ENCODE measurements at places on chromosomes 5 and 9.
A peak's percentile ranks its signal among the peaks of the same experiment; 100 is the strongest.

DNA sequence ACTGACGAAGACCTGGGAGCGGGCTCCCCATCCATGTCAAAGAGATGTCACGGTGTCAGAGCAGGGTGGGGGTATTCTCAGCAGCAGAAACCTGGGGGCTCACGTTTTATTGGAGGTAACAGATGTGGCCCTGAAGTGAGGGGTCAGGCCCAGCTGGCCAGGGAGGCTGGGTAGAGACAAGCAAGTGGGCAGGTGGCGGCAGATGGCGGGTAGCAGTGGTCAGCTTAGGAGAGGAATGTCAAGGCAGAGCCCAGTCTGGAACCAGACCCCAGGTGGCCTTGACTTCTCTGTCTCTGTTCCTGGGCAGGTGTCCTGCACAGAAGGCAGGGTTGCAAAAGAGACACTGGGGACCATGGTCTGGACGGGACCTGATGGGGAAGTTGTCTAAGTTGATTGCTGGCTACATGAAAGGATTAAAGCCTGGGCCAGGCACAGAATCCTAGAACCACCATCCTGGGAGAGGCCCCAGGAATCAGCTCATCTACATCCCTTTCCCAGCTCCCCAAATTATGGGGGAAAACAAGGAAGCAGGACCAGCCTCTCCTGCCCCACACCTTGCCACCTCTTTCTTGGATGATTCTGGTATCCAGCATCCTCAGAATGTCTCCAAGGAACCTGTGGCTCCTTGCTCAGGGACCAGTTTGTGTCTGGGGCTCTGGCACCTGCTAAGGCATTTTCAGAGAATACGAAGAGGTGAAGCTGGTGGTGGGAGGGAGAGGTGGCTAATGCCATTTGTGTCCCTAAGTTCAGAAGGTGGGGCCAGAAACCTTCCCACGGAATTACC, 72.5 kb downstream of the AMBP start:
- no peak for DNase-seq

- no peak for DNase-seq
These were observed 27.0 kb upstream of the PRRC2B start for GRCh38 chr9:131366761-131367401.

DNA sequence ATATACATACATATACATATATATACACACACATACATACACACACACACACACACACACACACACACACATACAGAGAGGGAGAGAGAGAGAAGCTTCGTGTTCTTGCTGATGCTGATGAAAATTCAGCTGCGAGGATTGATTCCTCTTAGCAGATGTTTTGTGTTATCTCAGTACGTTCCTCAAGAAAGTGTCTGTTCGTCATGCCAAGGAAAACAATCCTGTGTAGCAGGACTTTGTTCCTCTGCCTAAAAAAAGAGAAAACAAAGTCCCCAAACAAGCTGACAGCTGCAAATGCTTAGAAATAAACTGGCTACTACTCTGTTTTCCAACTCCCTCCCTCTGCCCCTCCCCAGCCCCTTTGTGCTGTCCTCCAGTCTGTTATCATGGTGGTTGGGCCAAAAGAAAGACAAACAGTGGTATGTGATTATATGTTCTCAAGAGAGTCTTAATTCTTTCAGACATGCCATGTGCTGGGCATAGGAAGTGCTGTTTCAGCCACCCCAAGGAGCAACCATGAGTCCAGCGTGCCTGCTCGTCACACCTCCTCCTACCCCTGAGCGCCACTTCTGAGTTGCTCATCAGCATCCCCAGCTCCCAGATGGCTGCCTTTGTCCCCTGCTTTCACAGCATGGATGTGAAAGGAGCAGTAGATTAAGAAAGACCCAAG, 71.5 kb upstream of the EQTN start:
- no peak for DNase-seq

DNA sequence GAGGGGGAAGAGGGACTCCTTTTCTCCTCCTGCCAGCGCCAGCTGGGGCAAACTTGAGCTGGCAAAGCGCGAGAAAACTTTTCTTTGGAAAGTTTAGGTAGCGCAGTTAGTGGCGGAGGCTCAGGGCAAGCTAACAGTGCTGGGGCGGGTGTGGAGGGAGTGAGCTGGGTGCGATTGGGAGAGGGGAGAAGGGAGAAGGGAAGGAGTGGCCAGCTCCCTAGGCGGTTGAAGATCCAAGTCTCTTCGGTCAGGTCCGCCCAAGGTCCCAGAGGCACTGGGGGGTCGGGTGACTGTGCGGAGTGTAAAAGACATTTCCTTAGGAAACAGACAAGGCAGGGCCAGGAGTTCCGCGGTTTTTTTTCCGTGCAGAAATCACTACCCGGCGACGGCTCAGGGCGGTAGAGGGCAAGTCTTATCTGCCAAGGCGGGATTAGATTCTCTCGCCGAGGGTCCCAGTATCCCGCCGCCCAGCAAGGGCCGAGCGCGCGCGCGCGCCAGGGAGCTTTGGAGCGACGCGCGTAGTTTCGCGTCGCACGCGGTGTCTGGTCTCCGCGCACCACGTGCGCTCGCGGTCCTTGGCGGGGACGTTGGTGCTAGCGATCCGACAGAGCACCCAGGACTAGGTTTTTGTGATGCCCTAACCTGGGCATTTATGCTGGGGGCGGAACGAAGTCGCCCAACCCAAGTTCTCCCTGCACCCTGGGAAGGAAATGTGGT, 33.6 kb upstream of the NFIB start:
- DNase-seq: peak; percentile 64

GRCh38 chr9:114448706-114449105, 56.6 kb downstream of the WHRN start:
- DNase-seq: no peak

- no peak for DNase-seq
These were observed 145.0 kb upstream of the CDH10 start for GRCh38 chr5:24789611-24790351.

GRCh38 chr9:83432877-83433550, 105.2 kb downstream of the FRMD3 start:
- no peak for DNase-seq

DNA sequence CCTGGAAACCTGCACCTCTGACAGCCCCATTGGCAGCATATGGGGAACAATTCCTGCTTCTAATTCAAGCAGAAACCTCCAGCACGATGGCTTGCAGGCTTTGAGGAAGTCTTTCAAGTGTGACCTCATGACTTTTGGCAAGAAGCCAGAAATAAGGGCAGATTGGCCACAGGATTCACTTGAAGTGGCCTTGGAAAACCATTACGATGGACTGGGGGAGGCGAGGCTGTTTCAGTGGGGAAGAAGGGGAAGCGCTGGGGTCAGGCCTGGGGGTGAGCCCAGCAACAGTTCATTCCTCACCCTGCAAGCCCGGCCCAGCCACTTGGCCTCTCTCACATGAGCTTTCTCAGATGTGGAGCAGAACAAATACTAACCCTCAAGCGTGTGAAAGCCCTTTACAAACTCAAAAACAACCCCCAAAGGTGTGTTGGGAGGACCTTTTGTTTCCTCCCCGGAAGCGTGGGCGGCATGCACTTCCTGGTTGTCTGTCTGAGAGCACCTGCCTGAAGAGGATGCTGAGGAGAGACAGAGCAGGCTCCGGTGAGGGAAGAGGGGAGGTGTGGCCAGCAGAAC, 26.9 kb upstream of the EEIG1 start:
- DNase-seq: no peak

GRCh38 chr5:137073189-137073588, 425.9 kb downstream of the SPOCK1 start:
- DNase-seq: no peak

- no peak for DNase-seq
These were observed 72.8 kb downstream of the SHB start for GRCh38 chr9:37995961-37996818.

DNA sequence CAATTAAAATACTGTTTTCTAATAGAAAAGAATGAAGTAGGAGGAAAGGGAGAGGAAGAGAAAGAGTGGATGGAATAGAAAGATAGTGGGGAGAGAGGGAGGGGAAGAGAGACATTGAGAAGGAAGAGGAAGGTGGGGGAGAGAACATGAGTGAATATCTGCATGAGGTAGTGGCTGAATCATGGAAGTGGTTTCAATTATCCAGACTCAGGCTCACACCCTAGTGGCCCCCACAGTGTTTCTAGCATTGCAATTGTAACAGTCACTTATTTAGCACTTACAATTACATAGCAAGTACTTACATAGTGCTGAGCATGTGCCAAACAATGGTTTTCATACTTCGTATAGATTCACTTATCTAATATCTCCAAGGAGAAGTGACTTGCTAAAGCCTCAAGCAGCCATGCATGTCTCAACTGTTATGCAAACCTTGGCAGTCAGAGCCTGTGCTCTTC, 72.7 kb downstream of the CAST start:
- DNase-seq: no peak

DNA sequence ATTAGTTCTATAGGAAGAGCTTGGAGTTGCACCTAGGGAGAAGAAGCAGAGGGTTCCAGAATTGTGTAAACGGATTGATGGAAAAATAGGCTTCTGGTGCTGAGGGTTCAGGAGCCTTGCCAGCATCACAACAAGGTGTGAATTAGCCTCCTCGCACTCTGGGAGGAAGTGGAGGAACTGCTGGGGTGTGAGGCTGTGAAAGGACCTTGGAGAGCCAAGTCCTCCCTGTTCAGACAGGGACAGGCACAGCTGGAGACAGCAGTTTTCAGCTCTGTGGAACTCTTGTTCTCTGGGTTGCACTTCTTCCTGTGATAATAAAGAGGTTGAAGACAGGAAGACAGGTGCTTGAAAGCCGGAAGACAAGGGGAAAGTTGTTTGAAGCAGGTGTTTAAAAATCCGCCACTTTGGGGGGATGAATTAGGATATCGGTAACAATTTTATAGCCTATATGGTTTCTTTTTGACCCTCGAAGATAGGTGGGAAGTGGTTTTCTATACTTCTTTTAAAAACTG, 22.6 kb downstream of the DAPK1 start:
- DNase-seq: no peak

DNA sequence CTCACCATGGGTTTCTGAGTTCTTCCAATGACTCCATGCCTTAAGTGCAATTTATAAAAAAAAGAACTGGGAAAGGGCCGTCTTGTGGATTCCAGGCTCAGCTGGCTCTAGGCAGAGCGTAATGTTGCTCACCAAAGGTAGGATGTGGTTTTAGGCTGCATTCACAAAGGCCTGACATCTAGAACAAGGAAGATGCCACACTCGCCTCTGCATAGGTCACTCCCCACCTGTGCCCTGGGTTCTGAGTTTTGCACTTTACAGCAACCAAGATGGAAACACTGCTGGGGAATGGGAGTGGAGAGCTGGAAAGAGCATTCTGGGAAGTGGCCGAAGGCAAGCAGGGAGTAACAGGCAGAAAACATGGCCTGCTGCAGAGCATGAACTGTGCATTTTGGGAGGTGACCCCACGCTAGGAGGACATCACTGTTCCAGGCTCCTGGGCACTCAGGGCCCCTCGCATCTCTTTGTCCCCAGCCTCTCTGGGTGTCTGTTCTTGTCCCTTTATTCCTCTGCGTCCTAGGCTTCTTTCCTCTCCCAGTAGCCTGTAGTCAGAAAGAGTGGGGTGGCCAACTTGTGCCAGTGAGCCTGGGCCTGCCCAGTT, 12.3 kb downstream of the FCN2 start:
- no peak for DNase-seq

DNA sequence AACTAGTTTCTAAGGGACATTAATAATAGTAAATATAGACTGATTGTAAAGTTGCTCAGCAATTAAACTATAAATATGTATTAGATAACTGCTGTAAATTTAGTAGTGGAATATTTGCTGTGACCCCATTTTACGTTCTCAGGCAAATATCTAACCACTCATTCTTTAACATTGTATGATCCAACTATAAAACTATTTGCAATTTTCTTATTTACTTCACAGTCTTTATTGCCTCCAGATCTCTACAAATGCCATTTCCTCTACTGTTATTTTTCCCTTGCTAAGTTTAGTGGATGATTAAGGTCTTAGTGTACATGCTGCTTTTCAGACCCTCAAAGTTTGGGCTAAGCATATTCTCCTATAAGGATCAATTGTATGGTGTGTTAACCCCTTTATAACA, 526.2 kb upstream of the ST8SIA4 start:
- DNase-seq: no peak
